HuH-7 (cell line): ENCODE measurements at places on chromosomes 3 and 15.

- DNase-seq: no peak
These were observed 99.3 kb downstream of the ARNT2 start for GRCh38 chr15:80503319-80503952.

GRCh38 chr3:78728406-78729145, 1039.2 kb downstream of the ROBO1 start:
- DNase-seq: no peak

DNA sequence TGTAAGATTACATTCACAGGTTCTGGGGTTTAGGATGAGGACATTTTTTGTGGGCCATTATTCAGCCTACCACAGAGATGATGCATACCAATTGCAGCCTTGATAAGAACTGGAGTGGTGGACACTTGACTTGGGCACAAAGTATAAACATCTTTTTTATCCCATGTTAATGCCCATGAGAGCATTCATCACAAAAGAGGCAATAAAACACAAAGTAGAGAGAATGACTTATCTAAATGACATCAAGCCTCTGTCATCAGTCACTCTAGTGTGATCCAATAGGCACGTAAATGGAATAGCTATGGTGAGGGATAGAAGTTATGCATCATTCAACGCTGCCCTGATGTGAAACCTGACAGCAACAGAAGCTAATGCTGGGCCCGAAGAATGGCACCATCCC, 25.8 kb downstream of the VEPH1 start:
- DNase-seq: no peak

DNA sequence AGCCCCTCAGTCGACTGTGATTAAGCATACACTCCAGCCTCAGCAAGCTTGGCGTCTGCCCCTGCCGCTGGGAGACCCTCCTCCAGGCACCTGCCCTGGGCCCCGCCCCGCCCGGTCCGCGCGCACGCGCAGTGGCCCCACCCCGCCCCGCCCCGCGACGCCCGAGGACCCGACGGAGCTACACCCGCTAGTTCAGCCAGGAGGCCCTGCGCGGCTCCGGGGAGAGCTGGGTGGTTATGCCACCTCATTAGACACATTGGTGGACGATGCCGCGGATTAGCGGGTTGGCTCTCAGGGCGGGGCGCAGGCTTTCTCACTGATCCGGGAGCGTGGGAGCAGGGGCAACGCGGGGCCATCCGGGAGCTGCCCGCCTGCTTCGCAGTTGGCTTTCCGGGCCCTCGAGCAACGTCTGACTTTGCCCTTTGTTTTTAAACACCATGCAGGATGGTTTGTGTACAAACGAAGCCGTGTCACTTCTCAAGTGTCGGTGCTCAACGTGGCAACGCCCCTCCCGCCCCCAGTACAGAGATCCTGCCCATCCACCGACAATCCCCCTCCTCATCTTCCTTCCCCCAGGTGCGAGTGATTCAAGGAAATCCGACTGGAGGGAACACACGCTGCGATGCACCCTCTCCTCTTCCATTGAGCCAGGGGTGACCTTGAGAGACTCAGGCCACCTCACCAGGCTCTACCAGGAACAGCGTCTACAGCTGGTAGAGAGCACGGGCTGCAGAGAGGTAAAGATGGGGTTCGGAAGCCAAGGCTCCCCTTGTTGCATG, 109.3 kb downstream of the SHQ1 start:
- DNase-seq: peak; percentile 58

GRCh38 chr15:76439542-76439941, 103.0 kb downstream of the ISL2 start:
- no peak for DNase-seq

GRCh38 chr3:38335263-38335662, 11.3 kb upstream of the XYLB start:
- DNase-seq: no peak

DNA sequence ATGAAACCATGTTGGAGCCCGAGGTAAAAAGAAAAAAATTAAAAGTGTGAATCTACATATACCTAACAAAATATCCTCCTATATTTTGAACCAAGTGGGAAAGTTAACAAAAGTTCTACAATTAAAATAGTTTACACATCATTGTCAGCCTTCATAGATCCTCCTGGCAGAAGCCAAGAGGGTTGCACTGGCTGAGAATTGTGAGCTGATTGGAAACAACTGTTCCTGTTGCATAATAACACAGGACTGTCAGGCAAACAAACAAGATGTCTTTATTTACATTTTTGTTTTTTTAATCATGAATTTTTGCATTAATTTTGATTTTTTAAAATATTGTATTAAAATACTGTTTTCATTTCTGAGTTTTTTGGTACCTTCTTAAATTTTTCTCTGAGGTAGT, 215.2 kb upstream of the MME start:
- no peak for DNase-seq

GRCh38 chr3:53162672-53163443, 1.8 kb downstream of the PRKCD start:
- DNase-seq: no peak

GRCh38 chr3:142106548-142106947, 42.8 kb downstream of the TFDP2 start:
- DNase-seq: no peak

GRCh38 chr3:128500556-128500955, 7.6 kb upstream of the GATA2 start:
- no peak for DNase-seq

GRCh38 chr3:112097378-112097777, 11.2 kb downstream of the C3orf52 start:
- DNase-seq: no peak

- no peak for DNase-seq
These were observed 215.6 kb upstream of the CD96 start for GRCh38 chr3:111326144-111326995.

DNA sequence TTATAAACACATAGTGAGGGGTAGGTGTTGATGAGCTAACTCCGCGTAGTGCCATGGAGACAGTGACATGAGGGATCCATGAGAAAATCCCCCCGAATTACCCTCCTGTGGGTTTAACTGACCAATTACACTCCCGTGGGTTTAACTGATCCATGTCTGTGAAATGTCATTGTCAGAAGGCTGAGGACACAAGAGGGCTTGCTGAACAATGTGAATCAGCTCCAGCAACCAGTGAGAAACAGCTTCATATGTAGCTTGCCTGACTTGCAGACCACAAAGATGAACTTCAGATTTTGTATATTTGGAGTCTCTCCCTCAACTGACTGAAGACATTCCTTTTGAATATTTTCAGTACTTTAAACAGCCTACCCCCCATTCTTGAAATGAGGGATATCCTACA, 144.9 kb downstream of the FBN1 start:
- no peak for DNase-seq

- no peak for DNase-seq
These were observed 272.9 kb downstream of the TBC1D5 start for GRCh38 chr3:17469520-17469919.

GRCh38 chr3:66004244-66004643, 34.5 kb downstream of the MAGI1 start:
- no peak for DNase-seq

GRCh38 chr3:132535575-132536441, 61.3 kb upstream of the ACKR4 start:
- DNase-seq: peak; percentile 48

DNA sequence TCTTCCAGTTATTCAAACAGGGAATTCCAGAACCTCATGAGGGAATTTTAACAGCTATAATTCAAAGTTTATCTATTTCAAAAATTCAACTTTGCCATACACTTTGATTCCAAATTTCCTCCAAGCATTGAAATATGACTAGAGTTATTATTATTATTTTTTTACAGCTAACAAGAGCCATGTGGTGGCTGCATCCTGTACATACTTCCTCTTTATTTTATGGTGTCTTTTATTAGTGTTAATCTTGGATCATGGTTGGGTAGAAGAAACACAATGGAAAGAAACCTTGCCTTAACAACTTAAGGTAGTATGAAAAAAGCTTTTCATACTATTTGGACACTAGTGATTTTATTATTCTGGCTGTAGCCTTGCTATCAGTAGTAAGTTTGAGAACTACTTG, 52.7 kb downstream of the TFG start:
- DNase-seq: no peak

GRCh38 chr15:65363766-65364165, 14.0 kb downstream of the IGDCC3 start:
- DNase-seq: no peak

DNA sequence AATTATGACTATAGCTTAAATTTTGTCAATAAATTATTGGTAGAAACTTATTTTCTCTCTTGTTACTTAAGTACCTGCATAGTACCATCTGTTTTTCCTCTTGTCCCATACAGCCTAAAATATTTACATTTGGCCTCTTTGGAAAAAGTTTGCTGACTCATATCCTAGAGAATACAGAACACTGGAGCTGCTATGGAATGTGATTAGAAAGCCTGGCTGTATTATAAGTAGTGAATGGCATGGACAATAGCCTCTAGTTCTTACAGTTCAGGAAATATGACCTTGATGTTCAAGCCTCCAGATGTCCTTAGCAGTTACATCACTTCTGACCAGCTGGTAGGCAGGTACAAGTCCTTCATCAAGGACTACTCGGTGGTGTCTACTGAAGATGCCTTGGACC, 28.3 kb downstream of the ST8SIA2 start:
- no peak for DNase-seq

DNA sequence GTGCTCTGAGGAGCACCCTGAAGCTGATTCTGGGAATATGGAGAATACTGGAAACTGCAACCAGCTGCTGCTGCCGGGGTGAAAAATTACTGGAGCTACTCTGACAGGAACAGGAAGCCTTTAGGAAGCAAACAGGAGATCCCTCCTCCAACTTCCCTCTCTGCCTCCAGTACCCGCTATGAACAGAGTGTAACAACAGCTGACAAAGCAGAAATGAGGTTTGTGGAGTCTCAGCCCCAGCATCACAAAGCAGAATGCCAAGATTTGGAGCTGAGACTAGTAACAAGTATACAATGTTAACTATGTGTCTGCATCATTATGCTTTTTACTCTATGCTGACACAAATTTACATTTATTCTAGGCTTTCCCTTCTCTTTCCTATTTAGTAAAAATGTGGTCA, 22.7 kb upstream of the PIAS1 start:
- DNase-seq: no peak

DNA sequence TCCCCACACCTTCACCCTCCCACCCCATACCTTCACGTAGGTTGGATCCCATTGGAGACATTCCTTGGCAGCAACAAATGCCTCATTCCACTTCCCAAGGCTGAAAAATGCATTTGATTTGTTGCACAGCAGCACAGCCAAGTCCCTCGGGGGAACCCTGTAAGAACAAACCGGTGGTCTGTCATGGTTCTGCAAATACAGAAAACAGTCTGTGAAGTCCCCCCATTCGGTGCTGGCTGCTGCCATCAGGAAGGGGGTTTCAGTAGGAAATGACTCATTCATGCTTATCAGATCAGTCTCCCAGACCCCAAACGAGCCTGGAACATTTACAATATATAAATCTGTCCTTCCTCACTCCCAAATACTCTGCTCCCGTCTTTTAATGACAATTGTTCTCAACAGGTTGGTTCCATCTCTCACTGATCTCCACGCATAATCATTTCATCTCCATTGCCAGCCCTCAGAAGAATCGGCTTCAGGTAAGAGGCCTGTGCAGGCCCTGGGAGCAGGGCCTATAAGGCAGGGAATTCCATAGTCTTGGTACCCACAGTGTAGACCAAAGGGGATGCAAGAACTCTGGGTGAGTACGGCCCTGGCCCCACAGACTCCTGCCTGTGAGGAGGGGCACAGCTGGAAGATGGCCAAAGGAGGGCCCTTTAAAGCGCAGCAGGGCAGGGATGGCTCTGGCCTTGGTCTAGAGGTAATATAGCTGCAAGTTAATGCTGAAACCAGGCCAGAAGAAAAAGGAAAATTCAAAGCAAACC, 41.6 kb downstream of the TRANK1 start:
- no peak for DNase-seq

DNA sequence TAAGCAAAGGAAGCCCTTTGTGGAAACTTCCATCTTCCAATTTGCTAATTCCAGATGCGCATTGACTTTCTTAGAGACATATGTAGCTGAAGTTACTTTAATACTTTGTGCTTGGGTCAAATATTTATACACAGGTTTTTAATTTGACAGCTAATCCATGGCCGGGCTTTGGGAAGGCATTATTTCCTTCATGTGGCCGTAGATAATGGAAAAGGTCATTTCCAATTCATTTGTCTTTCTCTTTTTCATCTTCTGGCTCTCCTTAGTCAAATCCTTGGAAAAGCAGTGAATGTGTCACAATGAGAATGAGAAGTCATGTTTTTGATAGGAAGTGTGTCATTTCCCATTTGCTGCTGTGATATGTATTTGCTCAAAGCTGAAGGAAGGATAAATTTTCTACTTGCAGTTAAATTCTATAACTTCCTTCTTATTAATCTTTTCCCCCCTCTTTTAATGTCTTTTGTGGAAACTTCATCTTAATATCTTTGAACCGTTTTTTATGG, 323.3 kb downstream of the CLSTN2 start:
- DNase-seq: no peak

DNA sequence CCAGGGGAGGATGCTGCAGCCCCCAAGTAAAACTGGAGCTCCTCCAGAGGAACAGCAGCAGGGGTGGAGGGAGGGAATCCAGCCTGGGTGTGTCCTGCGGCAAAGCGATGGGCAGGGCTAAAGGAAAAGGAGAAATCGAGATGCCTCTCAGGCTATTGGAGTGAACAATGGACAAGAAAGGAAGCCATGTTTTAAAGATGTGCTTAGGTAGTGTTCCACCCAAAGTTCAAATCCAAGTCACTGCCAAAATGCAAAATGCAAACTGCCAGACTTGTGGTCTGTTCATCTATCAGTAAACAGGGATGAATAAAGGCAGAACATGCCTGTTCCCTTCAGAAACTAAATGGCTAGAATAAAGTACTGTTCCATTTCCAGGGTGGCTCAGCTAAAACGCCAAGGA, 197.5 kb upstream of the NSMCE3 start:
- no peak for DNase-seq

DNA sequence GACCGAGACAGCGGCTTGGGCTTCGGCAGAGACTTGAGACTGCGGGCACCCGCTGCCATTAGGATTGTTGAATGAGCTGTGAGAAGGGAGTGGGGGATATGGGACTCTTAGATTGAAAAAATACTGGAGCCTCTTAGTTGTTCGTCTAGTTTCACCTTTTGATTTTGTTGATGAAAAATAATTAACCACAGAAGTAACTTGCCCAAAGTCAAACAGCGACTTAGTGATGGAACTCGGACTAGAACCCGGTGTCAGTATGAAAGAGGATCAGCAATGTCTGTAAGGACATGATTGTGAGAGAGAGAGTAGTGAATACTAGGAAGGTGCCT, 510 bp upstream of the GOLGB1 start:
- no peak for DNase-seq

DNA sequence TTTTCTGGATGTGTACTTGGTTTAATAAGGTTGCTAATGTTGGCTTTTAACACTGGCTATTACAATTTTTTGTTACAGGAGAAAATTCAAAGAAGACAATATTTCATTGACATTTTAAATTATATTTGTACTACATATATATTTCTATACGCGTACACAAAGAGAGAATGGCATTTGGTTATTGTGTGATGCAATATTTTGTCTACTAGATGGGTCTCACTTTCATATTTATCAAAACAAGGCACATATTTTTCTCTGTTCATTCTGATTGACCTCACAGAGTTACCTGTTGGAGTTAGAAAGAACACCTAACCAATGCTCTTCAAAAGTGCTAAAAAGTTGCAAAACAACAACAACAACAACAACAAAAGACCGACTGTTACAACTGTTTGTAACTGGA, 50.2 kb upstream of the VGLL3 start:
- DNase-seq: no peak

- no peak for DNase-seq
These were observed 154.7 kb downstream of the CHSY1 start for GRCh38 chr15:101097111-101097510.

- no peak for DNase-seq
These were observed 422.2 kb downstream of the TBC1D5 start for GRCh38 chr3:17320266-17320665.
